ENCODE measurements at places on chromosomes 2 and 18. TPM values are rescaled to one million over a fixed set of nuclear protein-coding genes. Genes with fewer than 3 reads are reported as not detected.

GRCh38 chr2:190864375-190864774, 16.2 kb upstream of the GLS start:
- no peak for DNase-seq

DNA sequence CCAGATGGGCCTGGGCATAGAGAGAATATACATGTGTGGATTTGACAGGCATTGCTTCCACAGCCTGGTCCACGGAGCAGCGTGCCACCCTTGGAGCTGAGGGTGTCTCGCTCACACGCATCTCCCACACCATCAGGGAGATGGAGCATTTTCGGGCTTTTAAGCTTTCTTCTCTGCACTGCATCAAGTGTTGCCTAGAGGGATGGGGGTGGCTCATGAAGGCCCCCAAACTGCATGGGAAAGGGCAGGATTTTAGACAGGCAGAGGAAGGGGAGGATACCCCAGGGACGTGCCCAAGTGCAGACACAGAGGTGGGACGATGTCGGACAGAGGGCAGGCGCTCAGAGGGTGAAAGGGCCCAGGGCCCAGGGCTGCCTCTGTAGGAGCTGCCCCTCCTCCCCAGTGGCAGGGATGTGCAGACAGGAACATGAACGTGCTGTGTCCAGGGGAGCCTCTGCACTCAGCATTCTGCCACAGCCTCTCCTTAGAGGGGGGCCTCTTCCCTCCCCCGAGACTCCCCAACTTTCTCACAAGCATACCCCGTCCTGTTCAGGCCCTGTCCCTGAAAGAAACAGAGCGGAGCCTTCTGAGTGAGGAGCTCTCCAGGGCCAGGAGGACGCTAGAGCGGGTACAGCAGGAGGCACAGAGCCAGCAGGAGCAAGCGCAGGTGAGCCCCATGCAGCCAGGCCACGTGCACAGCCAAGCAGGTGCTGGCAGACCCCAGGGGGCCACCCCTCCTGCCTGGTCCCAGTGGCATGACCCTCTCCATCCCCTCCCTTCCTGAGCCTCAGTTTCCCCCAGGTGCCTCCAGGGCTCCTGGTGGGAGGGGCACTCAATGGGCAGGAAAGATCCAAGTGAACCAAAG, 42.9 kb upstream of the SNED1 start:
- DNase-seq, result no peak

GRCh38 chr2:206260188-206261012, 14.1 kb upstream of the ZDBF2 start:
- DNase-seq, result no peak

DNA sequence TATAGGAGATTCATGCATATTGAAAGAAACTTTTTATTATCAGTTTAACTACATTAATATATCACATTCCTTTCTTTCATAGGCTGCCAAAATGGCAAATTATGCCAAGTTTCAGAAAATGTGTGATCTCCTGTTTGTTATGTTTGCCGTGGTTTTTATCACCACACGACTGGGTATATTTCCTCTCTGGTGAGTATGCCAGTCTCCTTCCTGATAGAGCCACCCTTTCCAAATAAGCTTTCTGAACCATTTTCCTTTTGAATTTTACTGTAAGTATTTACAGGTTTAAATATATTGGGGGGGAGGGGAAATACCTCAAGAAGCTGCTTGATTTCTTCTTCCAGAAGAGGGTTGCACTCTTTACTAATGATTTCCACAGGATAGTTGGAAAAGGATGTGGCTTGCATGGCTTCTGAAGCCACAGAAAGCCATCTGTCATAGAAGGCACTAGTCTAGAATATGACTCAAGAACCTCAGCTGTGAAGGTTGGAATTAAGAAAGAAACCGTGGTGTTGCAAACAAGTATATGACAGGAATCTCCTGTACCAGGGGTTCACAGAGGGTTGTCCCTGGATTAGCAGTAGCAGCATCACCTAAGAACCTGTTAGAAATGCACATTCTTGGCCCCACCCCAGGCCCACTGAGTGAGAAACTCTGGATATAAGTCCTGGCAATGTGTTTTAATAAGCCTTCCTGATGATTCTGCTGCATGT, 84.5 kb upstream of the NOSTRIN start:
- no peak for DNase-seq

- DNase-seq, result no peak
Measured at GRCh38 chr2:9767656-9768281, 75.5 kb upstream of the TAF1B start.

- no peak for DNase-seq
Measured at GRCh38 chr2:120441744-120442471, 96.0 kb downstream of the INHBB start.

GRCh38 chr18:79730804-79731203, 51.2 kb downstream of the CTDP1 start:
- no peak for DNase-seq

DNA sequence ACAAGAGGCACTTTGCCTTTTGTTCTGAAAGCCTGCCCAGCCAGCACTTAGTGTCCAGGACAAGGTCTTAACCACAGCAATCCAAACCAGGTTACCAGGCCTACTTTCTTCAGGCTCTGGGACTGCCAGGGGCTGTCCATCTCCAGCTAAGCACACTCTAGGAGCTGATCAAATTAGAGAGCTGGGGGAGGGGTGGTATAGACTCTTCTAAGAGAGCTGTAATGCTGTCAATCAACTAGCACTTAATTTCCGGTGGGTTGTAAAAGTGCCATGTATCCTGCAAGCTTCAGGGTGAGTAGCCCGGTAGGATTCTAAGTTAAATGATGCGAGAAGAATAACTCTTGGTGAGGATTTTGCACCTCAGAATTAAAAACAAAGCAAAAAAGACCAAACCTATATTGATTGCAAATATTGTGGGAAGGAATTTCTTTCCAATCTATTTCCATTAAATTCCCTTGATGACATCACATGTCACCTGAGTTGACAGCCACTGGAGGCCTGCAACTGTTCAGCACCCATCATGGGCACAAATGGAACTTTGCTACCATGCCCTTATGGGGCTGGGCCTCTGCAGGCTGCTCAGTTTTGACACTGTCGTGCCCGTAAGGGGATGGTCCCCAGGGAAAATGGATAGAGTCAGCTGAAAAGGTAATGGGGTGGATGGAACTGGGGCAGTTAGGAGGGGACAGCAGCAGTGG, 8.7 kb upstream of the COX7A2L start:
- DNase-seq, result no peak

DNA sequence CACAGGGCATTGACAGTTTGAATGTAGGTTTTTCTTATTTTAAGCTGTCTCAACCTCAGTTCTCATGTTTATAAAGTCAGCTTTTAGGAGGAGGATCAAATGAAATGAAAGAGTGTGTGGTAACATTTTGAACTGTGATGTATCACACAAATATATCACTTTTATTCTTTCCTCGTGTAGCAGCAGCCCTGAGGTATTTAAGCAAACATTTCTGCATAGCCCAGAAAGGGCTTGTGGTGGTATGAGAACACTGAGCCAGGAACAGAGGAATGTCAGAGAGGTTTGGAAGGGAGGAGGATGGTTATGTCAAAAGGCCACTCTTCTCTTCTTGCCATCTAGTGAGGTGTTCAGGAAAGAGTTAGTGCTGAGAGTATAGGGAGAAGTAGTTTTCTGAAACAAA, 150.2 kb downstream of the PARD3B start:
- DNase-seq, result no peak

Gene IL36G
- 0.31 TPM for total RNA-seq

Gene CD302
- total RNA-seq, result 12.6 TPM

Gene IGFBP5
- total RNA-seq, result 135 TPM

Gene RGPD8
- 10.7 TPM for total RNA-seq

Gene TWIST2
- 1.7 TPM for total RNA-seq

Gene MYL12B
- total RNA-seq, result 563 TPM

Gene SLC5A7
- total RNA-seq, result not detected

Data from left colon (tissue), 2 donors.